ENCODE measurements at places on chromosomes 1 and 21.

- DNase-seq = no peak
Measured at GRCh38 chr1:173100476-173101107, 49.9 kb upstream of the TNFSF18 start.

DNA sequence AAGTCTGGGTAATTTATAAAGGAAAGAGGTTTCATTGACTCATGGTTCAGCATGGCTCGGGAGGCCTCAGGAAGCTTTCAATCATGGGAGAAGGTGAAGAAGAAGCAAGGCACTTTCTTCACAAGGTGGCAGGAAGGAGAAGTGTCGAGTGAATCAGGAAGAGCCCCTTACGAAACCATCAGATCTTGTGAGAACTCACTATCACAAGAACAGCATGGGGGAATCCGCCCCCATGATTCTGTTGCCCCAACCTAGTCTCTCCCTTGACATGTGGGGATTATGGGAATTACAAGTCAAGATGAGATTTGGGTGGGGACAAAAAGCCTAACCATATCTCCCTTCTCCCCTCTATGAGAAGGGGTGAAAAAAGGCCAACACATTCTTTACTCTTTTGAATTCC is 11.2 kb upstream of the IVNS1ABP start:
- DNase-seq = no peak

DNA sequence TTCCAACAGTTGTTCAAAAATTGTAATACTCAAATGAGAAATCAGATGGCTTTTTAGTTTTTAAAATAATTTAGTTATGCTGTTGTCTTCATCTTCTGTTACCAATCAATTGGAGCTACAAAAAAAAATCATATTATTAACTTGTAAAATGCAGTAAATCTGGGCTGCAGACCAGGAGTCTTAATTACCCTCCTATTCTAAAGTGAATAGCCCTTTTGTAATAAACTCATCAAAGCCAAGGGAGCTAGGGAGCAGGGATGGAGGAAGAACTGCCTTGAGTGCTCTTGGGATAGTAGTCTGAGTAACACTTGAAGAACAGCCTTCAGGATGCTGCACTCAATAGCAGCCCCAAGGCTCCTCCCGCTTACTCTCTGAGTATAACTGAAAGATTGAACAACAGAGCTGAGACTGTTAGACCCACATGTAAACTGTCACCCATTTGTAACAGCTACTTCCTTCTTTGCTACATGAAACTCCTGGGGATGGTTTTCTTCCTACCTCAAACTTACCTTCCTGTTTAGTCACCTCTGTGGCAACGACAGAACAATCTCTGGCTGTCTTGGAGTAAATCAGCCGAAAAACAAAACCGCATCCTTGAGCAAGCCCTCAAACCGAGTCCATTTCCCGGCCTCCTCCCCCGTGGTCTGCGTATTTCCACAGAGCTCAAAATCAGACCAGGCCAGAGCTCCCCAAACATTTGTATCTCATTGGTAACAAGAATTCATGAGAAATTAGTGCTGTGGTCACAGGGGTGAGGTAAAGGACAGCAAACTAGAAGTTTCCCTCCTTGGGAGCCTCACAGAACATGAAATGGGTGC is 55.9 kb downstream of the CD58 start:
- DNase-seq = peak; percentile 70

- DNase-seq = no peak
Measured at GRCh38 chr1:111789142-111789541, 33.4 kb downstream of the DDX20 start.

DNA sequence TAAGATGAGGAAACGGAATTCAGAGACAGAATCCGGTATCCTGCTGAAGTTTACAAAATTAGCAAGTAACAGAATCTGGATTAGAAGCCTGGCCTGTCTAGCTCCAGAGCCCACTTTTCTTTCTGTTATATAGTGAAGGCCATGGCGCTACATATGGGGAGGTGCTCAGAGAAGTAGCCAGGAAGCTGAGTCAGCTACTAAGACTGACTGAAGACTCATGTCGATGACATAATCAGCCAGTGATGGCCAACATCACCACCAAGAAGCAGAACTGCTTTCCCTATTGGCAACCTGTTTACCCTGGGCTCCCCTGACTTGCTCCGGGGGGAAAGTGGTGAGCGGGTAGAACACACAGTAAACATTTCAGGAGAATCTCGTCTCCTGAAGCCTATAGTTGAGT is 18.8 kb downstream of the LRRC52 start:
- no peak for DNase-seq

GRCh38 chr21:45920824-45921600 is 60.6 kb upstream of the COL6A1 start:
- DNase-seq = no peak

DNA sequence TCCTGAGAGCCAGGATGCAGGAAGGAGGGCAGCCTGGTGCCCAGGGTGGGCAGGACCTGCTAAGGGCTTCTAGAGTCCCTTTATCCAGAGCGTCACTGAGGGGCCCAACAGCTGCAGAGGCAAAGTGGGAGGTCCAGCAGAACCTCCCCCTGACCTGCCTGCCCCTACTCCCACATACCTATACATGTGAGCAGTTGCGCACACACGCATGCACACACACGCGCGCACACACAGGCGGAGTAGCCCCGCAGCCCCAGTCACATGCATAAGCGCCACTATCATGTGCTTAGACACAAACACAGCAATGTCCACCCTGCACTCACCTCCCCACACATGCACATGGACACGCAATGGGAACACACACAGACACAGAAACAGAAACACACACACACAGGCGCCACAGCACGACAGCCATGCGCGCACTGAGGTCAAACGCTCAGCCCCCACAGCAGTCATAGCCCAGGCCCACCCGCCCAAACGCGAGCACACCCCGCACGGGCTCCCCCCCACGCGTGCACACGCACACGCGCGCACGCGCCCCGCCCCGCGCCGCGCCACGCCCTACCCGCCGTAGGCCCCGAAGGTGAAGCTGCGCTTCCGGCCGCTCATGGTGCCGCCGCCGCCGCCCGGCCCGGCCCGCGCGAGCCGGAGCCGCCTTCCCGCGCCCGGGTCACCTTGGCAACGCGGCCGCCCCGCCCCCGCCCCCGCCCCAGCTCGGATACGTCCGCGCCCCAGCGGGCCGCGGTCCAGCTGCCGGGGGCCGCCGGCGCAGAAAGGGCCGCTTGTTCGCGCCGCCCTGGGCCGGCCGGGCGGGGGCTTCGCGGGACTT is 17.7 kb downstream of the RAP1GAP start:
- no peak for DNase-seq

DNA sequence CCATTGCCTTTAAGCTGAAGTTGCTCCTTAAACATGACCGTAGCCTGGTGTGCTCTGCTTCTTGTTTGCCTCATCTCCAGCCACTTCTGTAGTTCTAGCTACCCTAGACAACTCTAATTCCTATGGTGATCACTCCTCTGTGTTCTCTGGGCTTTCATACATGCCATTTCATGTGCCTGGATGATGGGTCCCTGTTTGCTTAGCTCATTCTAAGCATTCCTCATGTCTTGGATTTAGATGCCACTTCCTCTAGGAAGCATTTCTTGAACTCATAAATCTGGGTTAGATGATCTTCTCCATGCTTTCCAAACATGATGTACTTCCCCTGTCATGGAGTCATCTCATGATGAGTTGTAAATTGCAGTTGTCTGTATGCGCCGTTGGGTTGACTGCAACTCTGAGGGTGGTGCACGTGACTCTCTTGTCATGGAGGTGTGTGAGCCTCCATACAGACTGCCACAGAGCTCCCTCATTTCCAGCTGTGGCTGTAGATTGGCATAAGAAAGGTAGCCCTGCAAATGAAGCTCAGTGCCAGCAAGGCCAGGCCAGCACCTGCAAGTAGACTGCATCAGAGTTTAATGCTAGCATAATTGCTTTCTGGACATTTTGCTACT is 77.2 kb downstream of the LAMC1 start:
- no peak for DNase-seq

- DNase-seq = no peak
Measured at GRCh38 chr1:198498103-198498385, 42.4 kb downstream of the ATP6V1G3 start.

GRCh38 chr1:60952612-60953111 is 129.7 kb upstream of the NFIA start:
- no peak for DNase-seq

GRCh38 chr1:20496241-20496661 is 10.2 kb upstream of the CAMK2N1 start:
- peak; percentile 78 for DNase-seq

DNA sequence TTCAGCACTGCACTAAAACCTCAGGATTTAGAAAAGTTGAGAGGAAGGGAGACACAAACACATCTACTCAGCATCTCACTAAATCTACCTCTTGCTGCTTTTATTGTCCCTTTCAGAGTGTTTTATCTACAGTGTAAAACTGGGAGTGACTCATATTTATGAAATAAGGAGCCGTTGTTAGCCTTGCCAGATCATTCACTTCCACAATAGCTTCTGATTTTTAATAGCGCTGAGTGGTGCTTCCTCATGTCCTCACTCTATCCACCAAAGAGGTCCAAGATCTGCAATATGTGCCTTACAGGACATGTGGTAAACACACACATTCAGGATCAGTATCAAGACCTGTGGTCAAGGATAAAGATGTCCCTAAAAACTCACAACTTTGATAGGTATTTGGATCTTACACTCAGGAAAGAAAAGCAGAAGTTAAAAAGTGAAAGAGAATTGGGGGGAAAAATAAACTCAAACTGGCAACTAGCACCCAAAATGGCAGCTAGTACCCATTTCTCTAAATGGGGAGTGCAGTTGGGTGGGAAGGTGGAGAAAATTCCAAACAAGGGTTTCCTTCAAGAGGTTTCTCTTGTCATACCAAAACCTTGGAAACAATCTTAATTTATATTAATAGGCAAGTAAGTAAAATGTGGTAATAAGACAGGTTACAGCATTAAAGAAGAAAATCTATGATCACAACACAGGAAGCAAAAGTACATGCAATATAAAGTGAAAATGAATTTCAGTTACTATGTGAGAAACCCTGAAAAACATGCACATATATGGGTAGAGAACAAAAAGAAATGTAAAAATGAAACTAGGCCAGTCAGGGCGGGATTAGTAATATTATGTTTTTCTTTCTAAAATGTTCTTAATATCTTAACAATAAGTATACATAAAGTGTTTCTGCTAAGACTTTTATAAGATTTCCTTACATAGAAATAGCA is 15.9 kb downstream of the DUSP10 start:
- DNase-seq = no peak

- DNase-seq = no peak
Measured at GRCh38 chr1:22553991-22554522, 9.2 kb upstream of the EPHA8 start.

DNA sequence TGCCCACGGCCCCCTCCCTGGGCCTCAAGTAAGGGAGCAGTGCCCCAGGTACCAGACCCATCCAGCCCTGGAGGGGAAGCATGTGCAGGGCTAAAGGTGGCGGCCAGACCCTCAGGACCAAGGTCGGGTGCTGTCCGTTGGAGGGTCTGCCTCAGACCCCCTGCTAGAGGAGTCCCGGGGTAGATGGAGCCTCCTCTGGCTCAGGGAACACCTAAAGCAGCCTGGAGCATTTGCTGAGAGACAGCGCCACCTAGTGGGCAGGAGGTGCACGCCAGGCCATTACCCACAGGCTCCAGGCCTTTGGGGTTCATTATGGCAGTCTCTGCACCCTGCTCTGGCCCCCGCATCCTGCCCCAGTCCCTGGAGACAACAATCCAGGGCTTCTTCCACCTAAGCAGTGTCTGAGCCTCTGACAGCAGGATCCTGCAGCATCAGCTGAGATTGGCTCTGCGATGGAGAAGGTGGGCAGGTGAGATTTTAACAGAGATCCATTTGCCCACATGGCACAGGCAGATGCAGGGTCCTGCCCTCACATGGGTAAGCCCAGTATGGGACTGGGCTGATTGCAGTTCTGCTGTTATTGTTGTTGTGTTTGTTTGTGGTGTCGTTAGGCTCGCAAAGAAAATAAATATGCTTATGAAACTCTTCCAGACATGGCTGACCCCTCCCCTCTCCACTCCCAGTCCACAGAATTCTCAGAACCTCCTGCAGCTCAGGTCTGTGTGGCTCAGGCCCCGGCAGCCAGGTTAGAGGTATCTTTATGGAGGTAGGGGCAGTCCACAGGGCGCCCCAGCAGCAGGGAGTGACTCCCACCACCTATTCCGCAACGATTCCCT is 42.4 kb downstream of the CTNNBIP1 start:
- DNase-seq = no peak

DNA sequence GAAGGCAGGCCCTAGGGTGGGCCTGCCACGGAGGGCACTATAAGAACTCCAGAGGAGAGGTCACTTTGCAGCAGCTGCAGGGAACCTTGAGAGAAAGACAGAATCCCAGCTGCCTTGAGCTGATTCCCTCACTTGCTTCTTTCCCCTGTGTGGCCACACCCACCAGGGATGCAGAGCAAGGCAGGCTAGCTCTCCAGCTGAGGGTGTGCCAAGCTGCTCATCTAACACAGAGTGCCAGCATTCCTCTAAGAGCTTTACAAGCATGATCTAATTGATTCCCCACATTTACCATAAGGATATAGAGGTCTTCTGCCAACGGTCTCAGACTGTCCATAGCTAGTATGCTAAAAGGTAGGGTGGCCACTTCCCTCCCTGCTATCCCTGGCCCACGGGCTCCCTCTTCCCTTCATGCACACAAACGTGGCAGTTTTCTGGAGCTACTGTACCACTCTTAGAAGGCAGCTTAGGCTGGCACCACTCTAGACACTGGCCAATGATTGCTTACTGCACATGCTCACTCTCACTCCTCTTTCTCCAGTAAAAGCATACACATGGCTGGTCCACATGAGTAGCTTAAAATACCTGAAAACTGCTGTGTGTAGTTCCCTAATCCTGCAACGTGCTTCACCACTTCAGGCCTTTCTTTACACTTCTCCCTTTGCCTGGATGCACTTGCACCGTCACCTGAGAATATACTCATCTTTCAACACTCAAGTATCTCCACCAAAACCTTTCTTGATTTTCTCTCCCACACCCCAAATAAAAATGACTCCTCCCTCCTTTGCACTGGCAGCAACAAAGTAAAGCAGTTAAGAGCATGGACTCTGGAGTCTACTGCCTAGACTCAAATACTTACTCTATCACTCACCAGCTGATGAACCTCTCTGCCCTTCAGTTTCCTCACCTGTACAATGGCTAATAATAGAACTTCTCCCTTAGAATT is 57.7 kb downstream of the DMAP1 start:
- DNase-seq = no peak

DNA sequence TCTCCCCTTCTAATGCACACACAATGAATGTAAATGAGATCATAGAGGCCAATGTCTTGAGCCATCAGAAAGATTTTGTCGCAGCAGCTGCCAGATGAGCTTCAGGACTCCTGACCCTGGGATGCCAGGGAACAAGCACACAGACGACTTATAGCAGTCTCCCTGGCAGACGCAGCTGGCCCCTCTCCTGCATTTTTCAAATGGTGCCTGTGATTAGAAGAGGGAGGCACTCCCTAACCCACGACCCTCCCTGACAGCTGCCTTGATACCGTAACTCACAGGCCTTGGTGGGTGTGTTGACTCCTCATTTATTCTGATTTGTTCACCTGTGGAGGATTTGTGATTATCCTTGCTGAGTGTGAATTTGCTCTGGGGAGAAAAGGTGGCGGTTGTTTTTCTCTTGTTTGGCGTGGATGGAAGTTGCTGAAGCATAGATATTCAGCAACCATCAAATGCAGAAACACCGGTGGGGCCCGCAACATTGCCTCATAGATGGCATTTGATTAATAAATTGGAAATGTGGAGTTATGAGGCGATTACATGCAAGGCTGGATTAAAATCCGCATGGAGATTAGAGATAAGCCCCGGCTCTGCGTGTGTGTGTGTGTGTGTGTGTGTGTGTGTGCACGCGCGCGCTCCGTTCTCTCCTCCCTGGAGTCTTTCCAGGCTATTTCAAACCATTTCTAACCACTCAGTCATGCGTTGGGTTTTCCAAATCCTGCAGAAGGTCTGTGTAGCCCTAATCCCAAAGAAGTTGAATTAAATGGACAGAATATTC is 2.1 kb upstream of the RD3 start:
- no peak for DNase-seq

Data from non-pigmented ciliary epithelial cell (primary cell).